Activated CD4-positive, CD25-positive, alpha-beta regulatory T cell (primary cell): ENCODE measurements at places on chromosomes 5 and 9.

DNA sequence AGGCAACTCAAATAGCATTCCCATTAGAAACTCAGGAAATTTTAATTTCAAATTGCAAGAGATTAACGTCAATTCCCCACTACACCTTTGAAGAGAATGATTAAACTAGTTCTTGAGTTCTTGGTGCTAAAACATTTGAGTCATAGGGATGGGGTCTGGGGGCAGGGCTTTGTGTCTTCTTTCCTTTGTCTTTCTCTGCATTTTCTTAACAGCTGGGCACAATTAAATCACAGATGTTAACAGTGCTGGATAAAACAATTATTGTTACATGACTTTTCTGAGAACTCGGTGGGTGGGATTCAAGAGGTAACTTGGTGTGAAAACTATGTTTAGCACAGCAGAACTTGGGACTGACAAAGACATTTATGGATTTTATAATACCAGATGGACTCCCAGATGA lies 351.9 kb upstream of the TNC start:
- no peak for DNase-seq

- DNase-seq: no peak
These were observed 107.0 kb downstream of the COL5A1 start for GRCh38 chr9:134748591-134748990.

GRCh38 chr5:66904189-66904588 lies 292.4 kb downstream of the CD180 start:
- no peak for DNase-seq

GRCh38 chr9:124742940-124743339 lies 28.2 kb downstream of the NR6A1 start:
- no peak for DNase-seq

GRCh38 chr9:84669288-84670137 lies at the start of gene NTRK2:
TSS of gene NTRK2 (plus strand) at chr9:84669729. CDS start at chr9:84670749, 1,020 bp downstream.
- no peak for DNase-seq

DNA sequence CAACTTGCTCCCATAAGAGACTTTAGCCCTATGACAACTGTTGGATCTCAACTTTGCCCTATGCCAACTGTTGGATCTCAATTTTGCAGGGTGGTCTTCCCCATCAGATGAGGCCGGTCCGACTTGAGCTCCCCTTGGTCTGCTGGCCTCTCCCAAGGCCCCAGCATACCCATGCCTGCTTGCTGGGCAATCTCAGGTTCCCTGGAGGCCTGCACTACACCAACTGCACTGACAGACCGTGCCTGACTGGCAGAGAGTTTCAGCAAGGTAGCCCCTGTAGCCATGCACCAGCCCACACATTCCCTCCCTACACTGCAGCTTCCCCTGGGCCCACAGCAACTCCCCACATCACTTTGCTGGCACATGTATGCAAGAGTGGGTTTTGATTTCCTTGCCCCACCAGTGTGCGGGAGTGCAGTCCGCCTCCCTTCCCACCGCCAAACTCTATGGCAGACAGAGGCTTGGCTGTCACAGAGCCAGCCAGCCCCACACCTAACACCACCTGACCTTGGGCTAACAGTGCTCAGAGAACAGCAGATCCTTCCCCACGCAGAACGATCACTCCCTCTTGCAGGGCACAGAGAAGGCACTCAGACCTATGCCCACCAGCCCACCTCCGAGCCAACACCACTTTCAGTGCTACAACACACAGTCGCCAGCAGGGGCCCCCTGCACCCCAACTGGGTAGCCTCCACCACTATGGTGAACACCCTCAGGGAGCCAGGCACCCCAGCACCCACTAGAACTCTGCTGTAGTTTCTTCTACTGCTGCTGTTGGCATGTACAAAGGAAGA lies 279.9 kb upstream of the COX7C start:
- DNase-seq: no peak
